ENCODE measurements at places on chromosomes 3 and 15.

GRCh38 chr3:134464064-134464688 is 21.6 kb downstream of the ANAPC13 start:
- DNase-seq, result no peak

DNA sequence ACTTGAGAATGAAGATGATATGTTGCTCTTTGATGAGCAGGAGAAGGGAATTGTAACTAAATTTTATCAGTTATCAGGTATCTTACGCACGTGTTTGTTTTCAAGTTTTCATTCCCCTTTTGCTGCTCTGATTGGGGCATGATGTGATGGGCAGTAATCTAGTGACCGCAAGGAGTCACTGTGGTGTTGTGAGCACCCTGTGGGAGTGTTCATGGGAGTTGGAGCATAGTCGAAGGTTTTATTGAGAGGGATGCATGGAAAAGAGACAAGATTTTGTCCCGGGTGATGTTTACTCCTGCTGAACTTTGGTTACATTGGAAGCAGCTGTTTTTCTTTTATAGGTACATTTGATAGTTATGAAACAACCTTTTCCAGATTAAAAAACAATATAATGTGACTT is 2.1 kb downstream of the FAN1 start:
- DNase-seq, result no peak

DNA sequence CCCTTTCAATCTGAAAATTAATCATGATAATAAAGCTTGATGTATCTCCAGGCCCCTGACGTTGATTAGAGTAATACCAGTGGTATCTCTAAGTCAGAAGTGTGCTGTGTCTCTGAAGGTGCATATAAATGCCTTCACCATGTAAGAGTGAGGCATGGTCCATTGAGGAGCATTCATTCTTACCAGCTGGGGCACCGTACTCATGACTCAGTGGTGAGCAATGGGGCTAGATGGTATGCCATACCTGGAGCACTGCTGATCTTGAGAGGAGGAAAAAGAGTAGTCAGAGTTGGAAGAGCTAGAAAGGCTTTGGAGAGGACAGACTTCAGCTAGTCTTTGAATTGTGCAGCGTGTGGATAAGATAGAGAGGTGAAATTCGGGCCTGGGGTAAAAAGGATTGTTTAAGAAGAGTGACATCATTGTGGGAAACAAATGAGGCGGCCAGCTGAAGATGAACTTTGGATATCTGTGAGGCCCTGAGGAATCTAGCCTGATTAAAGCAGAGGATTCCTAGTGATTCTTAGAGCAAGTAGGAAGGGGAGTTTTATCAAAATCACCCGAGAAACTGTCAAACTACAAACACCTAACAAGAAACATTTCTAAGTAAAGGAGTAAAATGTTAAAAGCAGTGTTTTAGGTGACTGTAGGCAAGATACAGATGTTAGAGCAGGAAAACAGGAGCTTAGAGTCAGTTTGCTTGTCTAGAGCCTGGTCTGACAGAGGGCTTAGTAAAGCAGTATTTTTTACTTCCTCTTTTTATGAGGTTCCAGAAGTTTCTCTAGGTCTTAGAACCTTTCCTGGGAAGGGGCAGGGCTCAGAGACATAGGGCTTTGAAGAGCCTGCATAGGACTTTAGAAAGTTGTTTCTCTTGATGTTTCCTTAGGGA is 13.6 kb downstream of the TMOD3 start:
- no peak for DNase-seq

DNA sequence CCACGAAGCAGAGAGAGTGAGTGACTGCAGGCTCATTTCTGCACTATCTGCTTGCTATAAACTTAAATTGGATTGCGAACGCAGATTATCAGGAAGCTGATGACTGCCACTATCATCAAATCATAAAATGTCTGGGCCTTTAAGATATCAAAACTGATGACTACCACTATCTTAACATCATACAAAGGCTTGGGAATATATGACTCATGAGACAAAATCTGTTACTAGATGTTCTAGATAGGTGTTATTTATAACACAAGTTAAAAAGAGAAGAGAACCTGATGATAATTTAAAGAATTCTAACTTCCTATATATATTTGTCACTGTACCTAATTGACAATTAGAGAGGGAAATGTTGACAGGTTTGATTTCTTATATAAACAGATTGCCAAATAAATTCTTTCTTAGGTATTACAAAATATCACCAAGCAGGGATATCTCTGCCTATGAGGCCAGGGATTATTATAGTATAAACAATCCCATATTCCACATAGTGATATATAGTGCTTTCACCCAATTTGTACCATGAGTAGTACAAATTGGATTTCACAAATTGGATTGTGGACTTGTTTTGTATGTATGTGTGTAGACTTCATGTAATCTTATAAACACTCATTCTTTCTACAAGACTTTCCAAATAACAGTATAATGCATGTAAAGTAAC is 1157.2 kb downstream of the ROBO1 start:
- no peak for DNase-seq

DNA sequence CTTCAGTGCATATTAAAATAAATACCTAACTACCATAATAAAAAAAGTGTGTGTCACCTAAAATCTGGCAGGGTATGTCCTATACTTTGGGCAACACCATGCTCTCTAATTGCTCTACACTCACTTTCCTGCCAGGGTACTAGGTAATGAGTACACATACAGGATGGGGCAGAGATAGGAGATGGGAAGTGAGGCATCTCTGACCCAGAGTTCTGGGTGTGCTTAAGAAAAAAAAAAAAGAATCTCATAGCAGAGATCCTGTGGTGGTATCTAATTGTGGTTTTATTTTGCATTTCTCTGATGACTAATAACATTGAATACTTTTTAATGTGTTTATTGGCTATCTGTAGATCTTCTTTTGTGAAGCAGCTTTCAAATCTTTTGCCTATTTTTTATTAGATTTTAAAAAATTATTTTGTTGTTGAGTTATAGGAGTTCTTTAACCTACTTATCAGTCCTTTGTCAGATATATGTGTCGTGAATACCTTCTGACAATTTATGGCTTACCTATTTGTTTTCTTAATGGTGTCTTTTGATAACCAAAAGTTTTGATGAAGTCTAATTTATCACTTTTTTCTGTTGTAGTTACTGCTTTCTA is 48.0 kb downstream of the EEFSEC start:
- no peak for DNase-seq

DNA sequence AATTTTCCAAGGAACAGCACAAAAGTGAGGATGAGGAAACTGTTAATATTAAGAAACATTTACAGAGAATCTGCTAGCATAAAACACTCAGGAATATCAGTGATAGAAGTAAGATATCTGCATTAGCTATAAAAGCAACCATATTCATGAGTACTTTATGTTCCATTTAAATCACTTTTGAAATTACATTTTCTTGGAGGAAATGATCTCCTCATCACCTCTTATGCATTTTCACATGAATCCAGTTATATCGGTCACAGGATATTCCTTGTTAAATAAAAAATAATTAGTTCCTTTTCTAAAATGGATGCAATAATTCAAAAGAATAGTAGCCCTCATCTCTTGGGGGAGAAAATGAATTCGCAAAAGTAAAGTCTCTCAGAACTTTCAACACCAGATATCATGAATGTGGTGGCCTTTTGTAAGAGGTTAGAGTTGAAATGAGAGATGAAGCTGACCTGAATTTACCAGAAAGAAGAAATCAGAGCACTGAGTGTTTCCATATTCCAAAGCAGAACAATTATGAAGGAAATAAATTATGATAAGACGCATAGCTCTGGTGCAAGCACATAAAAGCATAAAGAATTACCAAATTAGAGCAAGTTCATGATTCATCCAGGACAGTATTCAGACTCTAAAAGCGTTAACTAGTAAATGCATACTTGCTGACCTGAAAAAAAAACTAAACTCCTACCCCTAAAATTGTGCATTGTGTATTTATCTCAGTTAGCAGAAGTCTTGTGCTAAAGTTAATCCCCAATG is 321.9 kb upstream of the CCDC54 start:
- DNase-seq, result no peak

DNA sequence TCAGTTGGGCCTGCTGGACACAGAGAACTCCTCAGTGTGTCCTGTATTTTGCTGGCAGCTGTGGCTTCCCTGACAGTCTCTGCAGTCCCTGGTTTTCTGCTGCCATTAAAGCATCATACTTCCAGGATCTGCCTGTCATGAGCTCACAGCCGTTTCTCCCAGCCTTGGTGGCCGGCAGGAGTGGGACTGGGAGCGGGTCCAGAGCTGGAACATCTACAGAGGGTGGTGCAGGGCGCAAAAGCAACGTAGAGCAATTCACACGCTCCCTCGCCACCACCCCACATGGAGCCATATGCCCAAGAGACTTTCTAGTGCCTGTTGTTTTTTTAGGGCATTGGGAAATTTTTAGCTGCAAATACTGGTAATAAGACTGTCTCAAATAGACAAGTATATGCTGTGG is 33.6 kb downstream of the ABTB1 start:
- no peak for DNase-seq

DNA sequence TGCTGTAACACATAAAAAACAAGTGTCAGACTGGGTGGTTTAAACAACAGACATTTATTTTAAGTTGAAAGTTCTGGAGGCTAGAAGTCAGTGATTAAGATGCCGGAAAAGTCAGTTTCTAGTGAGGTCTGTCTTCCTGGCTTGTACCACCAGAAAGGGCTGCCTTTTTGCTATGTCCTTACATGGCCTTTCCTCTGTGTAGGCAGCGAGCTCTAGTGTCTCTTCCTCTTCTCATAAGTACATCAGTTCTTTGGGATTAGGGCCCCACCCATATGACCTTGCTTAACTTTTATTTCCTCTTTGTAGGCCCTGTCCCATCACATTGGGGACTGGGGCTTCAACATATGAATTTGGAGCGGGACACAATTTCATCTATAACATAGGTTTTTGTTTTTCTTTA is 128.0 kb downstream of the BBX start:
- no peak for DNase-seq

DNA sequence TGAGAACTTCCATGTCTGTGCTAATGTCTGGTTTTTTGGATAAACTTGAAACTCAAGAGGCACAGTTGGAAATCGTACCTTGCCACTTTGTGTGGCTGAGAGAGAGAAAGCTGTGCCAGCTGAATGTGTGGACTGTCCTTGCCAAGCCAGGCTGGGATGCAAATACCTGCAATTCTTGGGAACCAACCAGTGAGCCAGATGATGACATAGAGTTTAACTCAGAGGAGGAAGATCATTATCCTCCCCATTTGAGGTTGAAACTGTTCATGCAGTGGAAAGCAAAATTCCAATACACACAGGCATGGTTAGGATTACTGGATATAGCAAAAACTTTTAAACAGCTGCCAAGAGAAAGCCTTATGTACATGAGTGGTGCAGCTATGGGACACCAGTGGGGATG is 451.4 kb upstream of the NPAP1 start:
- no peak for DNase-seq

DNA sequence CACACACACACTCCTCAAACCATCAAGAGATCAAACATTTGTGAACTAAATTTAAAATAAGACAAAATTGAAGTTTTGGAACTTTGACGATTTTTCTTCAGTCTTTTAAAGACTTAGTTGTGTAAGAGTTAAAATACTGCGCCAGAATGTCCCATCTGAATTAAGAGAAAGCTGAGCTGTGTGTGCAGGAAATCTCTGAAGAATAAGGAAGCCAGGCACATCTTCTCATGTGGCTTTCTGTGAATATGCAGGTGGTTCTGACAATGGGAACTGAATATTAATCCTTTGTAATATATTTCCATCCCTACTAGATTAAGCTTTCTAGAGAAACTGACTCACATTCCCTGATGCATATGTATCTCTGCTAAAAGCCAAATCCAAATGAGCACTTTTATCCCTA is 60.1 kb upstream of the ICE2 start:
- no peak for DNase-seq

GRCh38 chr3:183698756-183699155 is 1.2 kb downstream of the YEATS2 start:
- no peak for DNase-seq

GRCh38 chr3:163056874-163057497 is 1560.4 kb downstream of the OTOL1 start:
- no peak for DNase-seq

GRCh38 chr3:168322941-168323340 is 227.2 kb upstream of the GOLIM4 start:
- DNase-seq, result no peak

- no peak for DNase-seq
Measured at GRCh38 chr3:18806633-18807032, 341.7 kb upstream of the KCNH8 start.

DNA sequence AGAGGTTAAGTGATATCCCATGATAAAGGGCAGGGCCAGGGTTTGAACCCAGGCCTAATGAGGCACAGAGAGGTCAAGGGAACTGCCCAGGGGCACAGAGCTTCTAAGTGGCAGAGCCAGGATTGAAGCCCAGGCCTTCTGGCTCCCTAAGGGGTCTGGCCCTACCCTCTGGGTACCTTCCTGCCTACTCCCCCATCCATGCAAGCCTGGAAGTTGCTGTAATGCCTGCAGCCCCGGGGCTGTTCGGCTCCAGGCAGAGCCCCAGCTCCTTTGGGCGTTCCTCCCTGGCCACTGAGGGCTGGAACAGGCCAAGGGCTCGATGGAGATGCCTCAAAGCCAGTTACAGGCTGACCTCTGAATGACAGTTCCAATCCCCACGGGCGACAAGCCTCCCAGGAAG is 4.5 kb downstream of the GRIP2 start:
- DNase-seq, result no peak

- DNase-seq, result no peak
Measured at GRCh38 chr3:55538158-55538557, 51.1 kb upstream of the WNT5A start.

DNA sequence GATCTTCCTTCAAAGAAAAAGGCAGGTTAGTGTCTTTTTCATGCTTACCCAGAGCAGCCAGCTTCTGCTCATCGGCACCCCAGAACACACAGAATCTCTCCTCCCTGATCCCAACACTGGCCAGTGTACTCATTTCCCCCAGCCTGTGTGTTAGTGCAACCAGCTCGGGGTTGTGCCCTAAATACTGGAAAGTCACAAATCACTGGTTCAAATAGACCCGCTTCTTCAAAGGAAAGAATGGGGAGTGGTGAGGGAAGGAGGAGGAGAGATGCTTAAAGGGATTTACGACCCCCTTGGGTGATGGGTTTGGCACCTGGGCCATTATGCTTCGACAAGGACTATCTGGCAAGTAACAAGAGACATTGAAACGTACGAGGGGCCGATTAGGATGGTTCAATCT is 114.0 kb downstream of the FOXB1 start:
- no peak for DNase-seq

DNA sequence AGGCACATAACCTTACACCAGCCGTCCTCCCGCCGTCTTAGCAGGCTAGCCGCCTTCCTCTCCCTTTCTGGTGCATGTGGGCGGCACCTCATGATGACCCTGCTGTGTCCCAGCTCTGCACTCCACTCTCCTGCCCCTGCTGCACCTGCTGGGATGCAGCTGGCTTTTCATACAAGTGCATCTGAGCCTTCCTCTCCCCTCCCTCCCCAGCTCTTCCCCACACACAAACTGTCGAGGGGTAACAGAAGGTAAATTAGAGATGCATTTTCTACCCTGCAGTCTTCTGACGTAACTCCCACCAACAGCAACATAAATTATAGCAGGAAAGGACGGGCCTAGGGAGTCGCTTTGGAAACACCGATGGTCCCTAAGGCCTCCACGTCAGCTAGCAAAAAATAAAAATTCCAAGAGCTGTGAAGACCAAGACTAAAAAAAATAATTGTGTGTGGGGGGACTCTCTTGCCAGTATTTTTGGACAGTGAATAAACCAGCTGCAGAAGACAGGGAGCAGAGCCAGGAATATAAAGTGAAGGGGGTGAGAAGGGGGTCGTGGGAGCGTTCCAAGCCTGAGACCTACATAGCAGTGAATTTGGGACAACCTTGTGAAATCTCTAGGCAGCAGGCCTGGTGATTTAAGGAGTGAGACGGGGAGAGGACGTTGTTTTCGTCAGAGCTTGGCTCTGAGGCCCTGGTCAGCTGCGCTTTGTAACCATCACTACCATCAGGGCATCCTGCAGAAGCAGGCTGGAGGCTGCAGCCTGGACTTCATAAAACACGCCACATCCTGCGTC is 216.2 kb downstream of the ADAMTS17 start:
- DNase-seq, result no peak
